Activated CD8-positive, alpha-beta T cell treated with anti-CD3 and anti-CD28 coated beads for 36 hours (primary cell): ENCODE measurements at places on chromosomes 2 and 18. TPM values are rescaled to one million over a fixed set of nuclear protein-coding genes. Genes with fewer than 3 reads are reported as not detected.

GRP gene
- not detected for total RNA-seq

SLC4A5 gene
- 2.0 TPM for total RNA-seq

MC4R gene
- not detected for total RNA-seq

OTX1 gene
- total RNA-seq = not detected

ST8SIA5 gene
- not detected for total RNA-seq

PRKAG3 gene
- total RNA-seq = not detected

PARD6G gene
- 0.23 TPM for total RNA-seq

TDRD15 gene
- not detected for total RNA-seq

FOXI3 gene
- total RNA-seq = not detected

PPP1R1C gene
- not detected for total RNA-seq

NEUROD1 gene
- total RNA-seq = not detected

SULT1C2 gene
- total RNA-seq = not detected

LOXHD1 gene
- total RNA-seq = 0.11 TPM

GRCh38 chr2:5736886-5737285, 44.7 kb downstream of the SOX11 start:
- DNase-seq = no peak

DNA sequence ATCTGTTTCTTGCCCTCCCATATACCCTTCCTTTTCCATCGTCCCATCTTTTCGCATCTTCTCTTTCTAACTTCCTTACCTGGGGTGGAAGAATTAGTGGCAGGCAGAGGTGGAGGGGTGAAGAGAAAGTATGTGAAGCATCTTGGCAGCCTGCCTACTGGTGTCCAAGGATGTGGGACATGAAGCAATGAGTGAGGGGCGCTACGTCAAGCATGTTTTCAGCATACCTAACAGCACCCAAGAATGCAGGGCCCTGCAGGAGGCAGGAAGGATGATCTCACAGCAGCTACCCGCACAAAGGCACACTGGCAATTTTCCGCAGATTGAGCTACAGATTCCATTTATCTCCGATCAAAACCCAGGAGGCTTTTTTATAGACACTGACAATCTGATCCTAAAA, 42.2 kb downstream of the METTL4 start:
- no peak for DNase-seq

DNA sequence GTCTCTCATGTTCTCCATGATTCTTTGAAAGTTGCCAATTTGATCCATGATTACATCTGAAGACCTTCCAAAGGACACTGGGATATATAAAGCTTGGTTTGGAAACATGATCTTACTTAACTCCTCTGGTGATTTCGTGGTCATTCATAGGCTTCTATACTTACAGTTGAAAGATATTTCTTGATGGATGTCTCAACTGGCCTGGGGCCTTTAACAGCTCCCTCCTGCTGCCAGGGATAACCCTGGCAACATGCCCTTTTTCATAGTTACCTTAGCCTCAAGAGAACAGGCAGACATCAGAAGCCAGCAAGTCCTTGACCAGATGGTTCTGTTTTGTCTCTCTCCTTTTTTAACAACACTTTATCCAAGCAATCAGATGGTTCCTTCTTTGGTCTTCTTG, 23.5 kb upstream of the MFF start:
- DNase-seq = no peak

GRCh38 chr2:231276987-231277386, 78.6 kb downstream of the ARMC9 start:
- DNase-seq = no peak

- DNase-seq = no peak
Observed at GRCh38 chr2:2877427-2877826, 500.2 kb downstream of the EIPR1 start.

DNA sequence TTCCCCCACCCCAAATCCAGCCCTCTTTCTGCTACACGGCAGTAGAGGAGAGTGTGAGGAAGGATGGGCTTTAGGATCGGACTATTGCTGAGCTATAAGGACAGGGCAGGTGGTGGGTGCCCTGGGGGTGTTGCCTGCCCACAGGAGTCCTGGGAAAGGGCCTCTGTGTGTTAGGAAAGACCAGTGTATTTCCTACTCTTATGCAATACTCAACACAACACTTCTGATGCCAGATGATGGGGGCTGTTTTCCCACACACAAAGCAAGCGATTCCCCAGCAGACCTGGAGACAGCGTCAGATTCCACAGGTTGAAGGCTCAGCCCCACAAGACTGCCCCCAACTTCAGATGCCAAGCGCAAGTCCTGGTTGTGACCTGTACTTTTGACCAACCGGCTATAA, 91.0 kb upstream of the LCLAT1 start:
- DNase-seq = no peak

DNA sequence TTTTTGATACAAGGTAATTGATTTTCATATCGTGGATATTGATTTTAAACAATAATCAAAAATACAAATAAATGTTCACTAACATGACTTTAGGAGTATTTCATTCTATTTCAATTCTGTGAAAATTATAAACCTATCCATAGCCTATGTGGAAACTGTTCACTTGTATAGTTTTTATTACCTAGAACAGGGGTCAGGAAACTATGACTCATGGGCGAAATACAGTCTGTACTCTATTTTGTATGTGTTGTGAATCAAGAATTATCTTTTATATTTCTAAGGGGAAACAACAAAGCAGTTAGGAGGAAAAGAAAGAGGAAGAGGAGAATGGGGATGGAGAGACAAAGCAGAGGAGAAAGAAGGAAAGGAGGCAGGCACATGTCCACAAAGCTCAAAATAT, 181.7 kb upstream of the VRK2 start:
- DNase-seq = no peak

GRCh38 chr2:1976728-1977416, 232.6 kb upstream of the PXDN start:
- no peak for DNase-seq

GRCh38 chr2:230694241-230694640, 18.4 kb upstream of the CAB39 start:
- peak; percentile 26 for DNase-seq

GRCh38 chr18:45761512-45762114, 37.6 kb downstream of the SLC14A1 start:
- DNase-seq = no peak

GRCh38 chr2:150438654-150439053, 48.8 kb downstream of the RND3 start:
- no peak for DNase-seq

- DNase-seq = peak; percentile 60
Observed at GRCh38 chr2:112794131-112794733, 9.9 kb upstream of the IL1A start.

GRCh38 chr2:154580767-154581166, 117.7 kb upstream of the KCNJ3 start:
- DNase-seq = no peak

DNA sequence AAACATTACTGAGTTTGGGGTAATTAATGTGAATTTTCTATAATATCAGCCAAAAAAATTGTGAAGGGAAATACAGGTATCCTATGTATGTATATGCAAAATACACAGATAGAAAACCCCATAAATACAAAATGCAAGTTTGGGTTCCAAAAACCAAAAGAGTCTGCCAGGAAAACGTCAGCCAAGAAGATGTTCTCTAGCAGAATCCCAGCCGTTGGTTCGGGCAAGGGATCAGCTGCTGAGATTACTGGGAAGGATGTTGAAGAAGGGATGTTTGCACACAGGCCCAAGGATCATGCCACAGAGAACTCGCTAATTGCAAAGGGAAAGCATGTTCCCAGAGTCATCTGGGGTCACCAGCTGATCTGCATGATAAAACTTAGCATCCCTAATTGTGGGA, 9.5 kb upstream of the ANO7 start:
- DNase-seq = no peak

DNA sequence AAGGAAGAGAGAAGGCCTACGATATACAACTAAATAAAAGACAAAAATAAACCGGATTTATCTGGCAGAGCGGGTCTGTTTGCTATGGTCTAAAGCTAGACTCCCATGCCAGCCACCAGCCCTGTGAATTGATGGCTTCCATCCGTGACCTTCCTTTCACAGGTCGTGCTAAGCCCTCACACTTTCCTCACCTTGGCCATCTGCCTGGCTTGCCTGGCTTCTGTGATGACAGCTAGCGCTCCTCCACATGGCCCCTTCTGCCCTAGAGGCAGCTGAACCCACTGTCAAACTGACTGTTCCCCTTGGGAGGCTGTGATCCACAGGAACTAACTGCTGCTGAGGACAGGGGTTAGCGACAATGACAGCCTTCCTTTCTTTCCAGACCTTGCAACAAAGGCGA, 32.5 kb downstream of the GAREM1 start:
- DNase-seq = no peak

GRCh38 chr2:39737661-39738060, 41.4 kb downstream of the THUMPD2 start:
- DNase-seq = no peak

DNA sequence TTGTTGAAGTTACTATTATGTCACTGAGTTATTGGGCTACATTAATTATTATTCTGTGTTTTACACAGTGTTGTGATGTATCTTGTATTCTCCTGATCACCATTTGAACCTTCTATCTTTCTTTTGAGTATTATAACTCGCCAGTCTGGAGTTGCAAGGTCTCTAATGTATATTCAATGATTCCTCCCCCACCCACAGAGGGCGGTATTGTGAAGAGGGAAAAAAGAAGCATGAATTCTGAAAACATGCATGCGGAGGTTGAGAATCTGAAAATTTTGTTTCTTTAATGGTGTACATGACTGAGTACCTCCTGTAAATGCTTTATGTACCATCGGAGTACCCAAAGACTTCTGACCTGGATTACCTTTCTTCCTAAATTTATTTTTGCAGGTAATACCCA, 266.6 kb downstream of the NR4A2 start:
- DNase-seq = peak; percentile 24

- peak; percentile 64 for DNase-seq
Observed at GRCh38 chr18:48663931-48664847, 125.4 kb downstream of the CTIF start.

DNA sequence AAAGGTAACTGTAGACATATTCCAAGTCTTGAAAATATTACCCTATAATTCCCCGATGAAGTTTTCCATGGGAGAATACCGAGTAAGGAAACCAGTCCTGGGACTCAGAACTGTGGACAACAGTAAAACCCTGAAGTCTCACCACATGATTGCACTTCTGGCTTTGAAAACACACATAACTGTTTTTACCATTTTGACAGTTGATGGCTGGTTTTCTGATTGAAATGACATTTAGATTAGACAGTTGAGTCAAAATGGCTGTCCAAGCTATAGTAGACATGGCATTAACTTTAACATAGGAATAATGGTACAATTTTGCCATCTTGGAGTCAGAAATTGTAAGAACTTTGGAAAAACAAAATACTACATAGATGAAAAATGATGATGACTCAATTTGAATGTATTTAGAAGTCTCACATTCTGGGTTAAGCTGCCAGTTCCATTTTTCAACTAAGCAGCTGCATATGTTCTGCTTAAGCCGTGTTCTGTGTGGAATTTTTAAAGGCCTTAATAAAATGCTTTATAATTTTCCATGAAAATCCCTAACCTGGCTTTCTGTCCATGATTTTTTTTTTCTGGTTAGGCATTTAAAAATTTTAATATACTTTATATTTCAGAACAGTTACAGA, 38.3 kb upstream of the WIPF1 start:
- no peak for DNase-seq

DNA sequence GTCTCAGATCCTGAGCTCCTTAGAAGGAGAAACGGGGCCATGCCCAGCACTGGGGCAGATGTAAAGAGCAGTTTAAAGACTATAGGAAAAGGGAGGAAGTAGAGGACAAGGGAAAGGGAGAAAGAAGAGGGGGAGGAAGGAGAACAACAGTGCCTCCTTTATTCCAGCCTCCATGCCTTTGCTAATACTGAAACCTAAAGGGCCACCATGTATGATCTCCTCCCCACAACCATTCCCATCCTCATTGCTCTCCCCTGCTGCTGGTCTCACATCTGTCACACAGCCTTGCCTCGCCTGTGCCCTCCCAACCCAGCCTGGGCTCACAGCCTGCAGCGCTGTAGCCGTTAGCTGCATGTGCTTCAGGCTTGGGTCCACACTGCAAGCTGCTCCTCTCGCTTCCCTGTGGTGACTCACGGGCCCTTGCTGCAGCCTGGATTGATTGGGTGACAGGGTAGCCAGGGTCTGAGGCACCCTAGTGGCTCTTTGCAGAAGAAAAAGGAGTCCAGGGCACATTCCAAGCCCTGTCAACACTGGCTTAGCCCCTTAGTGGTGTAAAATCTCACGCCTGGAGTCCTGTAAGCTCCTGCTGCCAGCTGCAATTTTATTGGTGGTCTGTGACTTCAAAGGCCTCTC, 281.9 kb downstream of the SRBD1 start:
- DNase-seq = no peak
